ENCODE measurements at places on chromosomes 5 and 9.

DNA sequence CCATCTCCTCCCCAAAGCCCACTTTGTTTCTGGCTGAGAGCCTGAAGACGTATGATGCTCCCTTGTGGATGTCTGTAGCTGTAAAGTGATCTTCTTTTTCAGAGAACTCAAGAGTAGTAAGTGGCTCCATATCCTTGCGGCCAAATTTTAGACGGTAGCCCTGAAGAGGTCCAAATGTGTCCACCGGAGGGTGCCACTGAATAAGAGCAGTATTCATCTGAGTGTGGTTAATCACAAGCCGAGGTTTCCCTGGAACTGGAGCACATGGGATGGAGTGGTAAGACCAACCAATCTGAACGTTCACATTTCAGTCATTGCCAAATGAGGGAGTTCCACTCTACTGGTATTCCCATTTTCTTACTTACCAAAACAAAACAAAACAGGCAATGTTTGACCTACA is 686.5 kb upstream of the DMAC1 start:
- DNase-seq = peak; percentile 13

DNA sequence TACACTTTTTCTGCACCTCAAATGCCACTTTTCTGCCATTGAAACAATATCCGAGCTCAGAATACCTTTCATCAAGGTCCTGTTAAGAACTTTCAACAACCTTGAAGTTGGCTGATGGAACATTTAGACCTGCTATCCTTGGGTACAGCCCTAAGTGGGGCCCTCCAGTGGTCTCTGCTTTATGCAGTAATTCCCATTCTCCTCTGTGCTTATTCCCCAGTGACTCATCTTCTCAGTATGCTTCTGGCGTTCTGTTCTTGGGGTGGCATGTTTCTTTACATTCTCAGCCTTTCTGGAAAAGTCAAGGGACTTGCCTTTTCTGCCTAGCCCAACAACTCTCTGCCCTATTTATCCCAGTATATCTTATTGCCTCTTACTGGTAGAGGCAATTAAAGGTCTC is 7.1 kb downstream of the ANP32B start:
- DNase-seq = no peak

DNA sequence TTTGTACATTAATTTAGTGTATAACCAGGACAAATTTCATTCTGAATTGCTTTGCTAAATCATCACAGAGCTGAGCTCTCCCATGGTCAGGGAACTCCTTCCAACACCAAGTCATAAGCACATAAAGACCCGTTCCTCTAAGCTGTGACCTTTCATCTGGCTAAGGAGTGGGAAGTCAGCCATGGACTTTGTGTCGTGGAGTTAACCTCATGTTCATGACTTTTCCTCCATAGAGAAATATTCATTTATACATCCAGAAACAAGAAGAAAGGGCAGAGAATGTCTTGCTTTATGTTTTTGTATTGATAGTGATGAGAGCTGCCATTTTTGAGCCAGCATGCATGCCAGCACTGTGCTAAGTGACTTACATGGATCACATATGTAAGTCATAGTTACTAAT is 97.5 kb downstream of the INIP start:
- DNase-seq = no peak

- no peak for DNase-seq
These were observed 72.1 kb upstream of the BRINP1 start for GRCh38 chr9:119441338-119441737.

All from stromal cell of bone marrow (primary cell).